ENCODE measurements at places on chromosomes 13 and 19. TPM values are rescaled to one million over a fixed set of nuclear protein-coding genes. Genes with fewer than 3 reads are reported as not detected.

Gene INAFM1
- 10.9 TPM for total RNA-seq

DNA sequence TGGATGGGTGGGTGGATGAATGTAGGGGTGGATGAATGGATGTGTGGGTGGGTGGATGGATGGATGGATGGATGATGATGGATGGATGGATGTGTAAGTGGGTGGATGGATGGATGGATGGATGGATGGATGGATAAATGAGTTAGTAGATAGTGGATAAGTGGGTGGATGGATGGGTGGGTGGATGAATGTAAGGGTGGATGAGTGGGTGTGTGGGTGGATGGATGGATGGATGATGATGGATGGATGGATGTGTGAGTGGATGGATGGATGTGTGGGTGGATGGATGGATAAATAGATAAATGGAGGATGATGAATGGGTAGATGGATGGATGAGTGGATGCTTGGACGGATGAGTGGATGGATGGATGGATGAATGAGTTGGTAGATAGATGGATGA lies 3.2 kb downstream of the MCF2L start:
- no peak for DNase-seq

Gene ACP7
- 3.3 TPM for total RNA-seq

DNA sequence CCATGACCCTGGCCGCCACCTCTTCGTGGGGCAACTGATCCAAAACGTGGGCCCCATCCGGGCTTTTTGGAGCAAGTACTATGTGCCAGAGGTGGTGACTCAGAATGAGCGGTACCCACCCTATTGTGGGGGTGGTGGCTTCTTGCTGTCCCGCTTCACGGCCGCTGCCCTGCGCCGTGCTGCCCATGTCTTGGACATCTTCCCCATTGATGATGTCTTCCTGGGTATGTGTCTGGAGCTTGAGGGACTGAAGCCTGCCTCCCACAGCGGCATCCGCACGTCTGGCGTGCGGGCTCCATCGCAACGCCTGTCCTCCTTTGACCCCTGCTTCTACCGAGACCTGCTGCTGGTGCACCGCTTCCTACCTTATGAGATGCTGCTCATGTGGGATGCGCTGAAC lies 9.6 kb downstream of the INSL3 start:
- no peak for DNase-seq

DNA sequence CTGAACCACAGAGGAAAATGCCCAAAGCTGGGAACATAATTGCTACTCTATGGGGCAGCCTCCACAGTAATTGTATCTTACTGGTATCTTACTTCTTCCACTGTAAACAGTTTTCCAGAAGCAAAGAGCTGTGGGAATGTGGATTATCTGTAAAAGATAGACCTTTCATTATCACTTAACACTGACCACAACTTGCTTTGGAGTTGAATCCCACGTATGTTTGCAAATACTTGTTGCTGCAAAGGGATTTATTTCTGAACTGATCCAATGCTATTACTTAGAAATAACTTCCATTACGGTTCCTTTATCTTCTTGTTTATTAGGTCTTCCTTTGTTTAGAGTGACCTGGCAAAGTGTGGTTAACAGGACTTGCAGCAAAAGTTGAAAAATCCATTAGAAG lies 218.1 kb downstream of the KCTD12 start:
- no peak for DNase-seq

DNA sequence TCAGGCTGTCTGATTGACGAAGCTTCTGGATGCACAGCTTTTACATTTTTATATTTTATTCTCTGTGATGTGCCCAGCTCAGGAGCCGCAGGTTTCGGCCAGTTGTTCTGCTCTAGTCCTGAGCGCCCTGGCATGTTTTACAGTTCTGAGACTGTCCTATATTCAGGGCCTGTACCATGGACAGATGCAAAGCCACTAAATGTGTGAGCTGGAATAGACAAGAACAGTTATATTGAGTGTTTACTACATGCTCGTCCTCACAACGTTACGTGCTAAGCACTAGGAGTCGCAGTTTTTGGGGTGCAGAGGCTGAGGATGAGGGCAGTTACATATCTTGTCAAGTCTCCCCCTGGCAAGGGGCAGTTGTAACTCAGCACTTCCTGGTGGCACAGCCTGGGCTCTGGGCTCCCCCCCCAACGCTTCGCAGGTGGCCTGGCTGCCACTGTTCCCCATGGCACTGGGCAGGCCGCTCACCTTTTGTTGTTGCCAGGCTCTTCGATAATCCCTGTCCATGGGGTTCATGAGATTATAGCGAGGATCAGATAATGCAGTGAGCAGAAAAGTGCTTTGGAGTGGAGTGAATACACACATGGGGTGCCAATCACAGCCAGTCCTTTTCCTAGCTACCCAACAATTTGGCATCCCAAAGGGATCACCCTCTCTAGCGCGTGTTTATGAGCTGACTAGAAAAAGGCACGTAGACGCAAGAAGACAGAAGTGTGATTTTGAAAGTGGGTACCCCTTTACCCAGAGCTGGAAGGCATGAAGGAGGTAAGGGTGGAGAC lies 23.5 kb downstream of the ARL11 start:
- DNase-seq, result no peak

- DNase-seq, result no peak
Measured at GRCh38 chr19:40862333-40862732, 12.1 kb upstream of the CYP2A6 start.

- no peak for DNase-seq
Measured at GRCh38 chr13:29129616-29130015, 309.5 kb downstream of the MTUS2 start.

- peak; percentile 92 for DNase-seq
Measured at GRCh38 chr19:1213391-1214286, 8.1 kb downstream of the STK11 start.

DNA sequence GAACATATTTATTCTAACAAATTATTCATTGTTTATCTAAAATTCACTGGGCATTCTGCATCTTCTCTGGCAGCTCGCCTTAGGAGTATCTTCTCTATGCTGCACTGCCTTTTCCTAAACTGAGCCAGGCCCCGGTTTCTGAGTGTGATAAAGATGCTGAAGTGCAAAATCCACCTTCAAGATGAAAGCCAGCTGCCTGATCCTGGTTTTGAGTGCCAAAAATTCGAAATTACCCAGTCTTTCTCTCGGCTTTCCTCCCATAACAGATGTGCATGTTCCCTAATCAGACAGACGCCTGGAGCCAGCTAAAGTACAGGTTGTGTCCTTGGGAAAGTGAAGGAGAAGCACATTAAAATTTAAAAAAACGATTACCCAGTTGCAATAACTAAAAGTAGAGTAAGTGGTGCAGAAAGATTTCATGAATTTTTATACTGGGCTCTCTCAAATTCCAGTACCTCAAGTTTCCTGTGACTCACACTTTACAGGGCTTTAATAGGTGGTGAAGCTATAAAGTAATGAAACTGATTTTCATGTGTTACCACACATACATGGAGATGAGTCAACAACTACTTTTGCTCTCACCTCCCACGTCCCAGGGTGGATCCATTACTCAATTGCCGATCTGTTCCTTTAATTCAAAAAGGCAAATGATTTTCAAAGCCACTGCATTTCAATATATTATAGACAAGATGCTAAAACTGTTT lies 65.0 kb upstream of the GTF2F2 start:
- DNase-seq, result peak; percentile 94

DNA sequence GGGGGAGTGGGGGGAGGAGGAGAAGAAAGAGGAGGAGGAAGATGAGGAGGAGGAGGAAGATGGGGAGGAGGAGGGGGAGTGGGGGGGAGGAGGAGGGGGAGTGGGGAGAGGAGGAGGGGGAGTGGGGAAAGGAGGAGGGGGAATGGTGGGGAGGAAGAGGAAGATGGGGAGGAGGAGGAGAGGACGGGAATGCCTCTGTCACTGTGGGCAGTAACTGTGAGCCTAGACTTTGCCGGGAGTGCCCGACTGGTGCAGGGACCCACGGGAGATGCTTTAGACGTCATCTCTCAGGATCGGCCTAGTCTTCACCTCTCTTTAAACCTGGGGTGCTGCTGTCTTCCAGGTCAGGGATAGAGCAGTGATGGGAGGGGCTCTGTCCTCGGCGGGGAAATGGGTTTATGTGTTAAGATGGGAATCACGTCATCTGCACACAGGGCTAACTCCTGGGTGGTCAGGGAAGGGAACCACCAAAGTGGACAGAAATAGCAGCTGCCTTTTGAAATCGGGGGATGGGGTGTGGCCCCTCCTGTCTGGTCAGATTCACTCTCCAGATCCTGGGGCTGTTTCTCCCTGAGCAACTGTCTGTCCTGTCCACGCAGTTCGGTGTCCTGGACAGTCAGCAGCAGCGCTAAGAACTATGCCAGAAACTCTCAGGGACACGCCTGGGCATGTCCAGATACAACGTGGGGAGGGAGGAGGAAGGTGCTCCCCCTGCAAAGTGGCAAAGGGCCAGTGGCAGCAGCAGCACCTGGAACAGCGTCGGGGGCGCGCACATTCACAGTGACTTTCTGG lies 26.9 kb downstream of the GAS6 start:
- DNase-seq, result peak; percentile 95

DNA sequence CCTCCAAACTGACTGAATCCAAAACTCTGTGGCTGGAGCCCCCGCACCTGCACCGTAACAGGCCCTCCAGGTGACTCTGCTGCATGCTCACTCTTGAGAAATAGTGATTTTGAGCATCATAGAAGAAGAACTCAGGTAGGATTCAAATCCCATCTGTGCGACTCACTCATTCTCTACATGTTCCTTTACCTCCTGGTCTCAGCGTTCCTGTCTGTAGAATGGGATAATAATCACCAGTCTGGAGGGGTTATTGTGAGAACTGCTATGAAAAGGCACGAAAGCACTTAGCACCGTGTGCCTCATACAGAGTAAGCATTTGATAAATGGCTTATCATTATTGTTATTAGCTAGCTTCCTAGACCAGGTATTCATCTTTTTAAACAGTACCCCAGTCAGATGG lies 36.5 kb upstream of the NPAS1 start:
- no peak for DNase-seq

Gene FREM2
- total RNA-seq, result 5.7 TPM

Gene NCCRP1
- not detected for total RNA-seq

Data from mammary epithelial cell (primary cell).